ENCODE measurements at places on chromosomes 6 and 20.

DNA sequence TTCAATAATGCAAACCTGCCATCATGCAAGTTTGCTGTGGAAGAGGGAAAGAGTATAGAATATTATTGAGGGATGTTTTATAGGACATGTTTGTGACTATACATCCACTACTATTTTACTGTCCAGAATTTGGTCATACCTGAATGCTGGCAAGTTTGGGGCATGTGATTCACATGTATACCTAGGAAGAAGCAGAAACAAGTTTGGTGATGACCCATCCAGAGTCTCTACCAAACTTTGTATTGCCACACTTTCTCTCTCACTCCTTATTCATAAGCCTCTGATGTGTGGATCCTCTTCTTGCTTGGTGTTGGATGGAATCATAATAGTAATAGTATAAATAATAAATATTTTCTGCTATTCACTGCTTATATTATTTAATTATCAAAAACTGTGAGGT is 108.5 kb upstream of the FLRT3 start:
- H3K4me1 ChIP-seq = no peaks in the 10 kb centered on the region
- H3K27me3 ChIP-seq = no peaks in the 10 kb centered on the region
- no peak overlapping the region for H3K4me3 ChIP-seq
- no peak overlapping the region for H3K27ac ChIP-seq
- DNase-seq = no peak

GRCh38 chr20:43983359-43983758 is 68.7 kb downstream of the TOX2 start:
- no peak overlapping the region for H3K27ac ChIP-seq
- H3K4me3 ChIP-seq = no peak overlapping the region
- no peaks in the 10 kb centered on the region for H3K27me3 ChIP-seq
- H3K4me1 ChIP-seq = no peaks in the 10 kb centered on the region
- no peaks in the 10 kb centered on the region for H3K36me3 ChIP-seq
- no peak for DNase-seq

DNA sequence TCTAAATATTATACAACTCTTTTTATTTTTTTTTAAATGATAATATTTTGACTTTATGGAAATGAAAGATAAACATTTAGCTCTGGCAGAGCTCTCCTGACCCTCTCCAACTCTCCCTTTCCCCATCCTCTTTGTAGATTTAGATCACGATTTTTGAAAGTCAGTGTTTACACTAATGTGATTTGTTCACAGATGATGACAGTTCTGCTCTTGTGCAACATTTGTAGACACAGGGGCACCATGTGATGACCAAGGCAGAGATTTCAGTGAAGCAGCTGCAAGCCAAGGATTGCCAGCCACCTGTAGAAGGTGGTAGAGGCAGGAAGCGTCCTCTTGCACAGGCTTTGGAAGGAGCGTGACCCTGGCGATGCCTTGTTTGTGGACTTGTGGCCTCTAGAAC is 483.2 kb downstream of the QKI start:
- H3K27ac ChIP-seq = no peak overlapping the region
- no peaks in the 10 kb centered on the region for H3K4me1 ChIP-seq
- H3K4me3 ChIP-seq = no peak overlapping the region
- H3K36me3 ChIP-seq = no peaks in the 10 kb centered on the region
- no peak for DNase-seq
- no peaks in the 10 kb centered on the region for H3K27me3 ChIP-seq

- H3K4me1 ChIP-seq = peaks cover 8% of the 10 kb centered on the region
- H3K27me3 ChIP-seq = no peaks in the 10 kb centered on the region
- H3K4me3 ChIP-seq = no peak overlapping the region
- DNase-seq = no peak
- no peaks in the 10 kb centered on the region for H3K36me3 ChIP-seq
Measured at GRCh38 chr6:110563711-110564110, 87.3 kb upstream of the SLC22A16 start.

DNA sequence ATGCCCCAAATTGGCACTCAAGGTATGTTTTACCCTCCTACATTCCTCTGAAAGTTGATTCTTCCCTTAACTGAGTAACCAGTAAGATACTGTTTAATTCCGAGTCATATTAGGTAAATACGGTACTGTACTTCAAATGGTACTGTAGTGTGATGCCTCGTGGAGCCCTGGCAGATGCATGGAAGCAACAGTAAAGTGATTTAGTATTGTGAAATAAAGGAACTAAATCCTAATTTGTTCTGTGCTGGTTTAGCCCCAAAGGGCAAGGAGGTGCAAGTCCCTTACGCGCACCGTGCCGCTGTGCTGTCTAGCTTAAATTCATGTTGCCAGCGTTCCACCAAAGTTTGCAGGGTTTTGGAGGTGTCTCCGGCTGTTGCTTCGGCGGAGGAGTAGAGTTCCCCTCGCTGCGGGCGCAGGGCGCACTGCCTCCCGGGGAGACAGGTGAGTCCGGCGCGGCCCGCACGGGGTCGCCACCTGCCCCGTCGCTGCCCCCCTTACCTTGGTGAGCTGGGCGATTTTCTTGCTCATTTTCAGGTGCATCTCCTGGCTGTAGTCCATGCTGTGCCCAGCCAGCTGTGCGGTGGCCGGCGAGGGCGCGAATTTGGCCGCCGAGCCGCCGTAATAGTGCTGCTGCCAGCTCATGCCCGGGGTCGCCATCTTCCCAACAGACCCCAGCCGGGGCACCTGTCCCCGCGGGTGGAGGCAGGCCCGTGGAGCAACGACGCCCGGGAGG is 655 bp downstream of the FAM184A start:
- H3K4me3 ChIP-seq = peak overlapping the region; percentile 79
- peak; percentile 64 for DNase-seq
- H3K27ac ChIP-seq = peak overlapping the region; percentile 9
- H3K36me3 ChIP-seq = no peaks in the 10 kb centered on the region
- H3K4me1 ChIP-seq = peaks cover 16% of the 10 kb centered on the region

DNA sequence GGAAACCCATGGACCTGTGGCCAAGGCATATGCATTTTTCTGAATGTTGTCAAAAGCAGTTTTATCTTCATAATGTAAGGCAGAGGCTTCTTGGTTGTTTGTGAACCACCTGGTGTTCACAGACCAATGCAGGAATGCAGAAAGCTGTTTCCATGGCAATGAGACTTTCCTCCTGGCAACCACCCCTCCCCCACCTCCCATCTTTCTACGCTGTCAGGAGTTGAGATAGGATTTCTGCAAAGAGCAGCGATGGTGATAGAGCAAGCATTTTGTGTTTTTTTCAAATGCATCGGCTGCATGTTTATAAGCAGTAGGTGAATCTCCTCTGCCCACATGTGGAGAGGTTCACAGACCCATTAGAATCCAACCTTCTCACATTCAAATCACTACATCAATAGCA is 114.1 kb upstream of the SMLR1 start:
- no peaks in the 10 kb centered on the region for H3K36me3 ChIP-seq
- H3K4me3 ChIP-seq = no peak overlapping the region
- peaks cover 10% of the 10 kb centered on the region for H3K4me1 ChIP-seq
- no peak for DNase-seq
- H3K27me3 ChIP-seq = peaks cover 69% of the 10 kb centered on the region

- DNase-seq = no peak
- no peaks in the 10 kb centered on the region for H3K4me1 ChIP-seq
- no peak overlapping the region for H3K4me3 ChIP-seq
- H3K36me3 ChIP-seq = no peaks in the 10 kb centered on the region
- no peak overlapping the region for H3K27ac ChIP-seq
Measured at GRCh38 chr6:148274809-148275208, 67.8 kb upstream of the SASH1 start.

DNA sequence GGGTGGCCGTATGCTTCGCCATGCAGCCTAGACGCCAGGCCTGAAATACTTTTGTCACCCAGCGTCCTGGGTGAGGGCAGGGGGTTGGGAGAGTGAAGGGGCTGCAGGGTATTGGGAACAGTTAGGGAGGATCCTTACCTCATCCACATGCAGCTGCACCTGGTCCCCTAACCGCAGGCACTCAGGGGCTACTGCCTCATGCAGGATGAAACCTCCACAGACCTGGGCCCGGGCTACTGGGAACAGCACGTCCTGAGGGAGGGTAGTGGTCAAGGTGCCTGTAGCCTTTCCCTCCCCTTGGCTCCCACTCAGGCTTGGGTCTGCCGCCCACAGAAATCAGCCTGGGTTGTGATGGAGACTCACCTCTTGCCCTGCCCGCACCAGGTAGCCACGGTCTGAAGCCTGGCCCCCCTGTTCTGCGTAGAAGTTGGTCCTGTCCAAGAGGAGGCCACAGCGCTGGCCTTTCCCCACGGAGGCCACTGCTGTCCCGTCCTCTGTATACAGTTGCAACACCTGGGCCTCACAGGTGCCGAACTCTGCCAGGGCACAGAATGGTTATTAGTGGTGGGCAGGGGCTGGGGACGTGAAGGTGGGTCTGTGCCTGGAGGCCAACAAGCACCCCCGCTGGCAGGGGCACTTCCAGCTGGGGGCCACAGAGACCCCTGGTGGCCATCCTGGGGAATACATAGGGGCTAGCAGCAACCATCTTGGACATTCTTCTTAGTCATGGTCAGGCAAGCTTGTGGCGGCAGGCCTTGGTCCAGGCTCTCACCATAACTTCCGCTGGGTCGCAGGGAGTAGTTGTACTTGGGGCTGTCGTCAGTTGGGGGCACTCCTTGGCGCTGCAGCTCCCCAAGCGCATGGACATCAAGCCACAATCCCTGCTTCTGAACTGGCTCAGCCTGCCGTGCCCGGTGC is 8.6 kb downstream of the AARS2 start:
- H3K27ac ChIP-seq = no peak overlapping the region
- peak; percentile 45 for DNase-seq
- peaks cover 55% of the 10 kb centered on the region for H3K36me3 ChIP-seq
- no peaks in the 10 kb centered on the region for H3K27me3 ChIP-seq
- H3K4me3 ChIP-seq = no peak overlapping the region
- H3K4me1 ChIP-seq = no peaks in the 10 kb centered on the region

GRCh38 chr6:3725145-3726047 is 26.1 kb downstream of the PXDC1 start:
- H3K4me1 ChIP-seq = no peaks in the 10 kb centered on the region
- H3K27me3 ChIP-seq = no peaks in the 10 kb centered on the region
- H3K4me3 ChIP-seq = no peak overlapping the region
- DNase-seq = no peak
- peaks cover 2% of the 10 kb centered on the region for H3K36me3 ChIP-seq
- no peak overlapping the region for H3K27ac ChIP-seq

DNA sequence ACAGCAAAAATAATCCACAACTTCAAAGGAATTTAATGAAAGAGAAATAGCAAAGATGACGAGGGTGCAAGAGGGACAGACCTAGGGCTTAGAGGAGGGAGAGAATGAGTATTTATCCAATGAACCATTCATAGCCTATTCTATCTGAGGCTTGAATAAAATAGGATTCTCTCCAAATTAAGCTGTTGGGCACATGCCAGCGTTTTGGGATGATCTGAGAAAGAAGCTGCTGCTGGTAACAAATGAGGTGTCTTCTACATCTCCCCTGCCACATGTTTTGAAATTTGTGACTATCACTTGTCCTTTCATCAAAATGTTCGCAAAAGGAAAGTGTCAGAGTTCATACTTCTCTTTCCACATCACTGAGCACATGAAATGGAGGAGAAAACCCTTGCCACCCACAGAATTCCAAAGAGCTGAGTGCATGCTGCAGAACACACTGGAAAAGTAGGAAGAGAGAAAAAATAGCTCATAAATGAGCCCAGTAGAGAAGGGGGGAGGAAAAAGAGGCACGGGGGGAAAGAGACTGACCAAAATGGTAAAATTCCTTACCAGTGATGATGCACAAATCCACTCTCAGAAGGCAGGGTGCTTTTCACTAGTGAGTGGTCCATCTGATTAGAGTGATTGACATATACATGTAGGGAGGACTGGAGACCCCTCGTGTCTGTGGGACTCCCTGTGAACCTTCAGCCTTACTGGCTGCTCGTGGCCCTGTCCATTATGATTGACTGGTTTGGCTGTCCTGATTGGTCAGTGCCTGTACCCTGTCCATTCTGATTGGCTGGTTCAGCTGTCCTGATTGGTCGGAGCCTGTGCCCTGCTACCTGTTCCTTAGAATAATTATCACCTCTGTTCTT is 180.5 kb downstream of the OGFRL1 start:
- H3K27me3 ChIP-seq = no peaks in the 10 kb centered on the region
- H3K27ac ChIP-seq = no peak overlapping the region
- no peaks in the 10 kb centered on the region for H3K4me1 ChIP-seq
- DNase-seq = no peak
- no peak overlapping the region for H3K4me3 ChIP-seq

DNA sequence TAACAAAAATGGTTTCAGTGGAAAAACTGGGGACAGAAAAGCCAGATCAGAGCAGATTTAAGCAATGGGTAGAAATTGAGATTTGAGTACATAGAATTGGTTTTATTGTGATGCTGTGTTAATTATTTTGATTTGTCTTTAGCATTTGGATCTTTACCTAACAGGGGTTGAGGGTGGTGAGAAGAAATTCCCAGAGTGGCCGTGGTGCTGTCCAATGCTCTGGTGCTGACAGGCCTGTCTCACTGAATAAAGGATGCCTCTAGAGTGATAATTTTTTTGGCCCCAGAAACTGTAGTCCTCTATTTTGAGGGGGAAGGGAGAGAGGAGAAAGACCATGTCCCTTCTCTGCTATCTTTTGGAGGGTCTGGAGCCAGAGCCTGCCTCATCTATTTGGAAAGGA is 79.1 kb downstream of the LYRM2 start:
- H3K36me3 ChIP-seq = no peaks in the 10 kb centered on the region
- H3K27ac ChIP-seq = no peak overlapping the region
- H3K4me3 ChIP-seq = no peak overlapping the region
- H3K4me1 ChIP-seq = no peaks in the 10 kb centered on the region
- no peak for DNase-seq

DNA sequence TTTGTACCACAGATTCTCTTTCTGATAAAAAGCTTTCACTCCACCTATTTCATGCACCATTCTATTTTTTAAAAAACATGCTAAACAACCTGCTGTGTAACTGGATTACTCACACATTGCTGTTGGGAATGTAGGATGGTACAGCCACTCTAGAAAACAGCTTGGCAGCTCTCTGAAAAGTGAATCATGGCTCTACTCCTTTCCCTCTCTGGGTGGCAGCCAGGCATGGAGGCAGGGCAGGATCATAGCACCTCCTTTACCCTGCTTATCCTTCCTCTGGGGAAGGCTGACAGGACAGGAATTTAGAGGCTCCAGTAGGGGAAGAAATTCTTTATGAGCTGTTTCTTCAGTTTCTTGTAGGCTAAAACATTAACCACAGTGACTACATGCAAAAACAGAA is 6.7 kb upstream of the VNN2 start:
- no peak overlapping the region for H3K4me3 ChIP-seq
- H3K4me1 ChIP-seq = peaks cover 27% of the 10 kb centered on the region
- H3K27ac ChIP-seq = no peak overlapping the region
- no peaks in the 10 kb centered on the region for H3K27me3 ChIP-seq
- DNase-seq = no peak
- no peaks in the 10 kb centered on the region for H3K36me3 ChIP-seq

Data from common myeloid progenitor, CD34-positive (primary cell).